ENCODE measurements at places on chromosomes 6 and 20.

DNA sequence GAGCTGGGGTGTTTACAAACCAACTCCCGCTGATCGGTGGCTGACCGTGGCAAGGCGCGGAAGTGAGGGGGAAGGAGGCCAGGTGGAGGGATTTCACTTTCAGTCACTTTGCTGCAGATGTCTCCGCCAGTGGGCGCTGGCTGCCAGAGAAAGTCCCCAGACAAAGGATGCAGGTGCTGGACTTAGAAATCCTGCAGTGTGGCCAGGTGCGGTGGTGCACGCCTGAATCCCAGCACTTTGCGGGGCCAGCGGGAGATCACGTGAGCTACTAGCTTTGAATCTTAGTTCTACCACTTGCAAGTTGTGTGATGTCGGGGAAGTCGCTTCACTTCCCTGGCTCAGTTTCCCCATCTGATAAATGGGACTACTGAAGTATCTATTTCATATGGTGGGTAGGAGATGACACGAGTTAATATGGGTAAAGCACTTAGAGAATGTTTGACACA is 180.4 kb downstream of the ZNF217 start:
- DNase-seq: no peak

DNA sequence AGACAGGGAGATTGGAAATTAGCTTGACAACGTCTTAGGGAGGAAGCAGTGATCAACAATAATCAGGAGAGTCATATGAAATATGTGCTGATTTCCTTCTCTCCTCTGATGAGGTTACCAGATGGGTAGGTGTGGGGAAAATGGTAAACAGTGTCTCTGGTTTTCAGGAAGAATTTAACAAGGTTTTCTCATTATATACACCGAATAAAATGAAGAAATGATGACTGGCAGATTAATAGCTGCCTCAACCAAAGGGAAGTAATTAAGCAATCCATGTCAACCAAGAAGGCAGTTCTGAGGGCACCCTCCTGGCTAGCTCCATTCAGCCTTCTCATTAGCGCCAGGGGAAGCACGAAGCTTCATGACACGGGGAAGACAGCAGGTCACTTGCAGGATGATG is 12.7 kb upstream of the RAMACL start:
- DNase-seq: no peak

GRCh38 chr6:163748886-163749285 is 334.4 kb downstream of the QKI start:
- no peak for DNase-seq

DNA sequence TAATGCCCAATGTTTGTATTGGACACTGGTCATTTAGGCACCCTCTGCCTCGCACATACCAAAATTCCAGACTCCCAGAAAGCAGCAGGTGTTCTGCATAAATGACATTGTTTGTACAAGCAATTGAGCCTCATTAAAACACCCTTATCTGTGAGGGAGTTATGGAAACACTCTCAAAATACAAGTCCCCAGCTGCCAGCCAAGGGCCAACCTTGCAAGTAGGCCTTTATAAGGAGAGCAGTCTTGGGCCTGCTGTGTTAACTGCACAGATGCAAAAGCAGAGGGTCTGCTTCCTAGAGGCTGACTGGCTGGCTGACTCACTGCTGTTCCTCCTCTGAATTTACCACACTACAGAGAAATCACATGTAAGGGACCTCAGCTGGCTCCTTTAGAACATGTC is 150.4 kb upstream of the HMGN3 start:
- no peak for DNase-seq

GRCh38 chr20:53734006-53734688 is 140.5 kb upstream of the ZNF217 start:
- DNase-seq: no peak

GRCh38 chr6:108653949-108654348 is 93.2 kb downstream of the FOXO3 start:
- no peak for DNase-seq

- no peak for DNase-seq
These were observed 170.7 kb upstream of the SCGN start for GRCh38 chr6:25481267-25481666.

DNA sequence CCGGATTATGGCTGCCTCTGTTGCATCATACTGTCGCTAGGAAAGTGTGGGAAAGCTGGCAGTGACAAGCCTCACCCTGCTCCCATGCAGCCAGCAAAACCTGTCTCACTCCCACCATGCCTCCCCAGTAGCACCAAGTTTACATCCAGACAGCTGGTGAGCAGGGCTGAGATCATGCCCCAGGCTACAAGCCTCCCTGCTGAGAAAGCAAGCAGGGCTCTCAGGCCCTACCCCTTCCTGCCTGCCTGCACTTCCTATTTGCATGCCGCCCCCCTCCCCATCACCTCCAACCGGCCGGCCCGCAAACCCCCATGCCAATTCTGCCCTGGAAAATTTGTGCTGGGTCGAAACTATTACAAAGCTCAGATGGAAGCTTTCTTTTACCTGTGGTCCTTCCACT is 408.2 kb upstream of the FKBP1C start:
- DNase-seq: no peak

DNA sequence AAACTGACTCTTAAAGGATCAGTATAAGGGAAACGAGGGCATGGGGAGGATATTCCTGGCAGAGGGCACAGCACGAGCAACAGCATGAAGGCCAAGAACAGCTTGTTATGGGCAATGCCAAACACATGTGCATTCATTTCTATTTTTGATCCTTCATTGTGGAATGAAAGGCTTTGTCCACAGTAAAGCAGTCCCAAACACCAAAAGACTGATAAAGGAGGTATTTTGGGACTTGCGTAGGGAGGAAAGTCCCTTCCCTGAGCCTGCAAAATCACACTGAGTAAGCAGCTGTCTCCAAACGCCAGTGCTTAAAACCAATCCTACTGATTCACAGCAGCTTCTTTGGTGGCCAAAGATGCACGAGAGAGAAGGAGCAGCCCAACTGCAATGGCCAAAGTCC is 138.2 kb downstream of the UNC5CL start:
- DNase-seq: no peak

GRCh38 chr6:167987396-167988153 is 9.9 kb upstream of the KIF25 start:
- DNase-seq: no peak

GRCh38 chr6:70957284-70957617 is 391 bp upstream of the B3GAT2 start:
- DNase-seq: no peak

- no peak for DNase-seq
These were observed 118.0 kb downstream of the HFE start for GRCh38 chr6:26205161-26205624.

- no peak for DNase-seq
These were observed 126.7 kb downstream of the BCAS1 start for GRCh38 chr20:53943522-53944291.

DNA sequence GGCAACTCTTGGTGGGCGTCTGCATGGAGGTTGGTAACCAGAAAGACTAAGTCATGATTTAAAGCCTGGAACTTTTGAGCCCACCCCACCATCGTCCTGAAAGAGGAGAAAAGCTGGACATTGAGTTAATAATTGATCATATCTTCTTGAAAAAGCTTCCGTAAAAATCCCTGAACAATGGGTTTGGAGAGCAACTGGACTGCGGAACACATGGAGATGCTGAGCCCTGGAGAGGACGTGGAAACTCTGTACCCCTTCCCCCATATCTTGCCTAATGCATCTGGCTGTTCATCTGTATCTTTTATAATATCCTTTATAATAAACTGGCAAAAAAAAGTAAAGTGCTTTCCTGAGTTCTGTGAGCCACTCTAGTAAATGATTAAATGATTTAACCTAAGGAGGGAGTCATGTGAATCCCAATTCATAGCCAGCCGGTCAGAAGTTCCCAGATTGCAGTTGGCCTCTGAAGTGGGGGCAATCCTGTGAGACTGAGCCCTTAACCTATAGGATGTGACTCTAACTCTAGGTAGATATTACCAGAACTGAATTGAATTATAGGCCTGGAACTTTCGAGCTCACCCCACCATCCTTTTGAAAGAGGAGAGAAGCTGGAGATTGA is 26.5 kb upstream of the LGSN start:
- no peak for DNase-seq

GRCh38 chr6:131135244-131136020 is at the start of gene AKAP7:
Gene AKAP7 (plus strand): TSS chr6:131135467. CDS start chr6:131135764, 297 bp downstream.
- DNase-seq: peak; percentile 9

DNA sequence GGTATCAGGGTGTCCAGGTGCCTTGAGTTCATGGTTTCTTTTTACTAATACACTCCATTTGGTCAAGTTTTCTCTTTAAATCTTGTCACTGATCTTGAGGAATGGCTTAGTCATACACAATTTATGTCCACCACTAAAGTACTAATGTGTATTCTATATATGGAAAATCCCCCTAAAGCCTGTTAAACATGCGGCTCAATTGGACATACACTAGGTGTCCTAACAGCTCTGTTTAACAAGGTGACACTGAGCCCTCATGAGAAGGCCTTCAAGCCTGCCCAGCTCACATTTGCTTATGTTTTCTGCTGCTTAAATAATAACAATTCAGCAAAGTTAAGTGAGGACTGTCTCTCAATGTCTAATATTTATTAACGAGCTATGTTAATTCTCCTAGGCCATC is 31.5 kb downstream of the PDE7B start:
- DNase-seq: no peak

DNA sequence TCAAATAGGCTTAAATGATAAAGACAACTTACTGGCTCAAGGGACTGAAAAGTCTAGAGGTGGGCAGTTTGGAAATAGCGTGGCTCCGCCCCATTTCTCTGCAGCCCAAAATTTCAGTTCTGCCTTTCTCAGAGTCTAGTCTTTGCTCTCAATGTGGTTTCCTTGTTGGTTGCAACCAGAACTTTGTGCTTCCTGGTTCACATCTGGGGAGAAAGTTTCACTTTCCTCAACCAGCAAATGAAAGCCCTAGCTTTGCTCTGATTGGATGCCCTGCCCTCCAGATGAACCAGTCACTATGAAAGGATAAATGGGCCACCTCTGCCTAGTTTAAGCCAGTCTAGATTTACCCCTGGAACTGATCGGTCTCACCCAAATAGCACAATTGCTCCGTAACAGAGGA is 14.9 kb downstream of the SYCP2L start:
- DNase-seq: no peak

DNA sequence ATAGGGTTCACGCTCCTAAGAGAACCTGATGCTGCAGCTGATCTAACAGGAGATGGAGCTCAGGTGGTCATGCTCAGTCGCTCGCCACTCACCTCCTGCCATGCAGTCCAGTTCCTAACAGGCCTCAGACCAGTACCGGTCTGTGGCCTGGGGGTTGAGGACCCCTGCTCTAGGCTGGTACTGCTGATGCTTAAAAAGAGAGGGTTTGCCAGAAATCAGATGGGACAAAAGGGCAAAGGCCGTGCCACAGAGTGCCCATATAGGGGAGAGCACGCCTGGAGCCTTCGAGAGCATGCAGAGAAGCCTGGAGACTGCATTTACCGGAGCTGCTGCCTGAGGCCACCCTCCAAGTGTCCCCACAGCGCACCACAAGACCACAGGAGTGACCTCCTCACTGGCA is 75.5 kb downstream of the PTPN1 start:
- DNase-seq: no peak

- no peak for DNase-seq
These were observed at the start of gene SH3BGRL2 for GRCh38 chr6:79630883-79631692. Gene SH3BGRL2 (plus strand): TSS chr6:79631329. CDS start chr6:79631462, 133 bp downstream.

DNA sequence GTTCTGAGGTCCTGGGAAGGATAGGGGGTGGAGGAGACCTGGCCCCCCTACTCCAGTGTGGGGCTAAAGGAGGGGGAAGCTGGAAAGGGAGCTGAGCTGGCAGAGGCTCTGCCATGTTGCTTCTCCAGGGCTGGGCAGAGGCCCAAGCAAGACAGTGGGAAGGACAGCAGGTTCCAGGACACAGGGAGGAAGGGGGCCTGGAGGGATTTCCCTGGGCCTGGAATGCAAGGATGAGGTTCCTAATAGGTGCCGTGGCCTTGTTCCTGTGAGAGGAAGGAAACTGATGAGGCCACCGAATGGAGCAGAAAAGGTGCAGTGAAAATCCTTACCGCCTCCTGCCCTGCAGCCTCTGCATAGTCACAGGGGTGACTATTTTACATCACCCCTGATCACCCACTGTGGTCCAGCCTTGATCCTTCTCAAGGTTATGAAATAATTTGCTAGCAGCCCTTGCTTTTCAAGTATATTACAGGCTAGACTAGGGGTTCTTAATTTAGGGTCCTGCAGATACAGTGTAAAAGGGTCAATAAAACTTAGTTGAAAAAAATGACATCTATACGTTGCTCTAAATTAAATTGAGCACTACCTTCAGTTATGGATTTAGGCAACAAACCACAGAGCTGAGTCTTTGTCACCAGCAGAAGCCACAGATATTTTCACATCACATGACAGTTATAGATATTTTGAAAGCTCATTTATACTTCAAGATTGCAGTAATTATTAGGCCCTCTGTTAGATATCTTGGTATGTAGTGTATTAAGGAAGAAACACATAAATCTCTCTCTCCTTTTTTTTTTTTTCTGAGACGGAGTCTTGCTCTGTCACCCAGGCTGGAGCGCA is 45.7 kb upstream of the RNF24 start:
- DNase-seq: no peak

- DNase-seq: no peak
These were observed 72.6 kb upstream of the THBS2 start for GRCh38 chr6:169326067-169326799.

DNA sequence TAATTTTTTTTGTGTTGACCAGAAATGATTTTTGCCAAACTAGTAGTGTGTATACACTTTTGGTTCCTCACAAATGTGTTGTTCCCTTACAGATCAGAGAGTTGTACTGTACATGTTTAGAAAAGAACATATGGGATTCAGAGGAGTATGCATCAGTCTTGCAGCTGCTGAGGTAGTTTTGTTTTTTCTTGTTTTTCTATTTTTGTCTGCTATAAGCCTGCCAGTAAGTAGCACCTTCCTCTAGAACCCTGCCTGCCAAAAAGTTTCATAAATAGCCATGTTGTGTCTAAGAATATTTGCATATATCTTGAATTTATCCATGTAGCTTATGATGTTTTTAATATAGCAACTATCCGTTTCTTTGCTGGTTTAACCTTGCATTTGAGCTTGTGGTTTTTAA is 46.4 kb downstream of the ORC3 start:
- no peak for DNase-seq

DNA sequence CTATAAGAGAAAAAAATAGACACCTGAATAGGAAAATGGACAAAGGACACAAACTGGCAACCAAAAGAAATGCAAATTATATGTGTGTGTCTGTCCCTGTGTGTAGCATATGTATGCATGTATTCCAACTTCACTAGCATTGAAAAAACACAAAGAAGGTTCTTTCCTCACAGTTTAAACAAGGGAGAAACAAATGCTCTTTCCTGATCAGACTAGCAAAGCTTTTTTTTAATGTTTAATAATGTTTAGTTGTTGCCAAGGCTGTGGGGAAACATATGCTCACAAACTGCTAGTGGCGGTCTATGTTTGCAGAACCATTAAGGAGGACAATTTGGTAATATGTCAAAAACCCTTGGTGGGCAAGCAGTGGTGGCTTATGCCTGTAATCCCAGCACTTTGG is 22.4 kb downstream of the SMLR1 start:
- DNase-seq: no peak

- no peak for DNase-seq
These were observed 343.2 kb upstream of the SULF2 start for GRCh38 chr20:48128436-48128835.

- no peak for DNase-seq
These were observed 29.4 kb downstream of the MDGA1 start for GRCh38 chr6:37668251-37668650.

GRCh38 chr6:74044417-74045096 is 348.6 kb downstream of the CD109 start:
- DNase-seq: no peak
